ENCODE measurements at places on chromosomes 5 and 9. TPM values are rescaled to one million over a fixed set of nuclear protein-coding genes. Genes with fewer than 3 reads are reported as not detected.

DNA sequence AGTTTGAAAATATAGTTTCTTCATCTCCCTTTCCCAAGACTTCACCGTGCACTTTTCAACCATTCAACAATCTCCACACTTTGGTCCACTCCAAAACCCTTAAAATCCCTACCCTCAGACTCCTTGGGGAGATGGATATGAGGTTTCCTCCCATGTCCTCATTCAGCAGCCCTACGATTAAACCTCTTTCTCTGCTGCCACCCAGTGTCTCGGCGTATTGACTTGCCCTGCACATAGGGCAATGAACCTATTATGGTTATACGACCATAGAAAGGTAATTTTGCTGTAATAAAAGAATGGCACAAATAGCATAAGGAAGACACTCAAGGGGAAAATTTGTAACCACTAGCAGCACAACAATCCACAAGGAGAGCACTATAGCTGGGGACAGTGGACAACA, 803.5 kb downstream of the TLE1 start:
- no peaks in the 10 kb centered on the region for H3K4me1 ChIP-seq
- H3K27me3 ChIP-seq: no peaks in the 10 kb centered on the region
- H3K36me3 ChIP-seq: no peaks in the 10 kb centered on the region
- no peak overlapping the region for H3K4me3 ChIP-seq

CXXC5 gene
- 43.1 TPM for total RNA-seq

DNA sequence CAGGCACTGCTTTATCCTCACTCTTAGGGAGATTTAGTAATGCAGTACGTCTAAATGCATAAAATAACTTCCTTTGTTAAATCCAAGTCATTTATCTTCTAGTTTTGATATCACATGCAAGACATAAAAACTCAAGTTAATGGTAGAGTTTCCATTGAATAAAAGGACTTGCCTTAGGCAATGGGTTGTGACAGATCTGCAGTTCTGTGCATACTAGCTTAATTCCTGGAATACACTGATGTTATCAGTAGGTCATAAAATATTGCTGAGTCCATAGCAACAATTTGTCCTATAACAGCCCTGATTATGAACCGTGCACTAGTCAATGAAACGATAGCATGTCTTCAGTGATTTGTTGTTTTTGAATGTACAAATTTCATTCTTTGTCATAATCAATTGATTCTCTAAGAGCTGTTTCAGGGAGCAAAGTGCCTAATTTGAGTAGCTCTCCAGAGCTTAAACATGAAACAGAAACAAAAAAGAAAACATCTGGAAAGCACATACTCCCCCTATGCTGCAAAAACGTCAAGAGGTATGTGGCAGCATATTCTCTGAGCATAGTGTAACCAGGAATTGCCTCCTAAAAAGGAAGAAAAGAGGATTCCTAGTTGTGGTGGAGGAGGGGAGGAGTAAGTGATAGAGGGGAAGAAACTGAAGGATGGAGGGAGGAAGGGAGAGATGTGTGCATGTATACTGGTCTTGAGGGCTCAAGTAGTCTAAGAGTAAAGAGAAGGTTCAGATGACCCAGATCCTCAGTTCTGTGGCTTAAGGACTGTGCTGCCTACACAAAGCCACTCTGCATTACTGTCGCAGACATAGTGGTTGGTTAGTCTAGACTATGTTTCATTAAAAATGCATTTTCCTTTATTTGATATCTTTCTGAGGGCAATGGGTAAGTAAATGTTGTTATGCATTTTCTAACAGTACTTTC, 589.2 kb downstream of the PRR16 start:
- H3K4me1 ChIP-seq: no peaks in the 10 kb centered on the region
- H3K36me3 ChIP-seq: no peaks in the 10 kb centered on the region
- no peak overlapping the region for H3K4me3 ChIP-seq
- H3K27ac ChIP-seq: no peak overlapping the region
- DNase-seq: no peak

GRCh38 chr9:15182101-15182551, 124.9 kb downstream of the TTC39B start:
- H3K27ac ChIP-seq: no peak overlapping the region
- no peaks in the 10 kb centered on the region for H3K27me3 ChIP-seq
- no peak for DNase-seq
- H3K4me3 ChIP-seq: no peak overlapping the region
- no peaks in the 10 kb centered on the region for H3K36me3 ChIP-seq

DNA sequence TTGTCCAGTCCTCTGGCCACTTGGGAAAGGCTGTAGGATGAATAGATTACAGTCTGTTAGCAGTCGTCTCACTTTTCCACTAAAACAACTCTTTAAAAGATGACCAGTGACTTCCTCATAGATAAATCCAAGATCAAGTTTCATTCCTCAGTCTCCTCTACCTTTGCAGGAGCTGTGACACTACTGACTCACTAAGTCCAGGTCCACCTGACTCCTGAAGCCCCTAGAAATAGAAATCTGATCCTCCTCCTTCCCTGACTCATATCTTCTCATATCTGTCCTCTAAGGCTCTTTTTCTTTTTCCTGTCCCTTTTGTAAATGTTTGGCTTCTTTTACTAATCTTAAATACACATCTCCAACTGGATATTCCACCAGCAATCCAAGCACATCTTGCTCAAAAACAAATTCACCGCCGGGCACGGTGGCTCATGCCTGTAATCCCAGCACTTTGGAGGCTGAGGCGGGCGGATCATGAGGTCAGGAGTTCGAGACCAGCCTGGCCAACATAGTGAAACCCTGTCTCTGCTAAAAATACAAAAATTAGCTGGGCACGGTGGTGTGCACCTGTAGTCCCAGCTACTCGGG, 2.6 kb downstream of the CCDC125 start:
- no peaks in the 10 kb centered on the region for H3K27me3 ChIP-seq
- DNase-seq: no peak
- no peak overlapping the region for H3K4me3 ChIP-seq
- peaks cover 41% of the 10 kb centered on the region for H3K4me1 ChIP-seq
- H3K36me3 ChIP-seq: no peaks in the 10 kb centered on the region

FBN2 gene
- 0.42 TPM for total RNA-seq

DNA sequence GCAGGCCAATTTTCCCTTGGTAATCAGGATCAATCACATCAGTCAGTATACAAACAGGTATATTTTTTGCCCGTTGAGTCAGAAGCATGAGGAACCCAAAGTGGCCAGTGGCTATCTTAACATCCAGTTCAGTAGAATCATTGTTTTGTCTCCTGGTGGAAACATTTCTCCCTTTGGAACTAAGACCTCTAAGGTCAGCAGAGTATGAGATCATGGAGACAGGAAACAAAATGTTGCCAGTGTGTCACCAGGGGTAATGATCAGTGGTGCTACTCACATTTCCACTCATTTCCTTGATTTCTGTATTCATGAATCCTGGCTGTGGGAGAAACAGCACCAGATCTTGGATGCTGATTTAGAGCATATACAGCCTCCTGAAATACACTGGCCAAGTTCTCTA, 553.0 kb downstream of the CSNK1G3 start:
- no peak for DNase-seq
- H3K4me3 ChIP-seq: no peak overlapping the region
- H3K27me3 ChIP-seq: no peaks in the 10 kb centered on the region
- no peaks in the 10 kb centered on the region for H3K4me1 ChIP-seq
- no peaks in the 10 kb centered on the region for H3K36me3 ChIP-seq

DNA sequence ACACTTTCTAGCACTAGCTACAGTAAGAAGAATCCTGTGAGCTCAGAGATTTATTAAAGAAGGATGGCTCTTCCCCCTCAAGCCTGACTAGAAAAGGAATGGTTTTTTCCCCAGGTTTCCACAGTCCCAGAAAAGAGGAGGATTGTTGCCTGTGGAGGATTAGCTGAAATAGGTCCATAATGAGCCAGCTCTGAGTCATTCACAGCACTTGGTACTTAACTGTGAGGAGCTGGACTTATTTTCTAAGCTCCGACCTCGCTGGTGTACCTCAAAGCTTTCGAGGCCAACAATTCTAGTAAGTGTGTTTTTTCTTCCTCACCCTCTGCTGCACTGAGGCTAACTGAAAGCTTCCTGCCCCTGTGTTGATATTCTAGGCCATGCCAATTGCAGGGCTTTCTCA, 222.5 kb upstream of the IL12B start:
- H3K36me3 ChIP-seq: no peaks in the 10 kb centered on the region
- H3K4me3 ChIP-seq: no peak overlapping the region
- no peak overlapping the region for H3K27ac ChIP-seq
- no peak for DNase-seq

NOTCH1 gene
- 36.2 TPM for total RNA-seq

- DNase-seq: no peak
- no peak overlapping the region for H3K4me3 ChIP-seq
- no peaks in the 10 kb centered on the region for H3K36me3 ChIP-seq
- no peak overlapping the region for H3K27ac ChIP-seq
- no peaks in the 10 kb centered on the region for H3K27me3 ChIP-seq
Observed at GRCh38 chr9:36791222-36791950, 218.7 kb downstream of the MELK start.

DNA sequence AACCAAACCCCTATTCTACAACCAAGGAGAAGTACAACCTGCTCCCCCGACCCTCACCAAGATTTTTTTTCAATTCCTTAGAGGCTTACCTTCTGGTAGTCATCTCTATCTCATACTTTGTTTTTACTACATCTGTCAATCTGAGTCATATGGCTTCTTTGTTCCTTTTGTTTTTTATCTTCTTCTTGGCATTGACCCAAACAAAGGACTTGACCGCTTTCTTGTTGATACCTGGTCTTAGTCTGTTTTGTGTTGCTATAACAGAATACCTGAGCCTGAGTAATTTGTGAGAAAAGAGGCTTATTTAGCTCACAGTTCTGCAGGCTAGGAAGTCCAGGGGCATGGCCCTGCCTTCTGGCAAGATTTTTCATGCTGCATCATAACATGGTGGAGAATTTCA, 352.7 kb downstream of the MLLT3 start:
- H3K4me3 ChIP-seq: no peak overlapping the region
- DNase-seq: no peak
- H3K36me3 ChIP-seq: no peaks in the 10 kb centered on the region
- 0 out of 2 replicates have a peak, but pooled peaks cover 5% of the 10 kb centered on the region for H3K27me3 ChIP-seq

- H3K36me3 ChIP-seq: no peaks in the 10 kb centered on the region
- no peak overlapping the region for H3K4me3 ChIP-seq
- H3K27ac ChIP-seq: no peak overlapping the region
- no peak for DNase-seq
Observed at GRCh38 chr5:176369934-176370711, 4.8 kb downstream of the ARL10 start.

- no peak overlapping the region for H3K27ac ChIP-seq
- no peak overlapping the region for H3K4me3 ChIP-seq
- no peaks in the 10 kb centered on the region for H3K36me3 ChIP-seq
- no peaks in the 10 kb centered on the region for H3K4me1 ChIP-seq
- peaks cover 28% of the 10 kb centered on the region for H3K27me3 ChIP-seq
- no peak for DNase-seq
Observed at GRCh38 chr5:170731052-170731451, 52.5 kb upstream of the GABRP start.

GRCh38 chr9:69137311-69137710, 36.8 kb upstream of the TJP2 start:
- H3K4me1 ChIP-seq: no peaks in the 10 kb centered on the region
- no peaks in the 10 kb centered on the region for H3K27me3 ChIP-seq
- no peak for DNase-seq
- H3K4me3 ChIP-seq: no peak overlapping the region
- H3K36me3 ChIP-seq: no peaks in the 10 kb centered on the region

- no peaks in the 10 kb centered on the region for H3K27me3 ChIP-seq
- DNase-seq: no peak
- H3K4me1 ChIP-seq: peaks cover 18% of the 10 kb centered on the region
Observed at GRCh38 chr5:150487199-150488061, 20.5 kb upstream of the NDST1 start.

DNA sequence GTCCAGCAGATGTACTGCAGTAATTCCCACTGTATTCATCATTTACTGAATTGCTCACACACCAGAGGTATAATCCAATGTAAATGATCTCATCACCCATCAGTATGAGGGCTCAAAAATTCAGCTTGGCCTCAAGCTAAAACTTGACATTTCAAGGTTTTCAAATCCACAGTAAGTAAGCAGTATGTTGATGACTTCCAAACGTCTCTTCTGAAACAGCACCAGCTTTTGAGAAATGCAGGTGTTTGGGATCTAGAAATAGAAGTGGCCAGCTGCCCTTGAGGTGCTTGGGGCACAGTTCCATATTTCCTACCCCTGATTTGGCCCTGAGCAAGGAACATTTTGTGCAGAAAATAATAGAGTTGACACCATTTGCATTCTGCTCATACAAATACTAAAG, 388.0 kb upstream of the TUSC1 start:
- H3K36me3 ChIP-seq: no peaks in the 10 kb centered on the region
- no peak overlapping the region for H3K4me3 ChIP-seq
- DNase-seq: no peak
- no peaks in the 10 kb centered on the region for H3K27me3 ChIP-seq
- H3K27ac ChIP-seq: no peak overlapping the region

DNA sequence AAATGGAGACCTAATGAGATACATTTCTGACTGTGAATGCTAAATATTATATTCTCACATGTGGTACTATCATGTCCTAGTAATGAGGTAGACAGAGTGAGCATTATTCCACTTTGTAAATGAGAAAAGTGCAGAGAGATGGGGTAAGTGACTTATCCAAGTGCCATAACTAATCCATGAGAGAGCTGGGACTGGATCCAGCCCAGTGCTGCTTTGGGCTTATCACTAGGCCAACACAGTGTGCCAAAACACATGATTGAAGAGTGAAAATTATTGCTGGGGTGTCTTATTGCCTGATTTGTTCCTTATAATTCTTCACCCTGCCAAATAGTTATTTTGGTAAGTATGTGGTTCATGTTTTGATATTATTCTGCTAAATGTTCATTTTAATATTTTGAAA, 442.2 kb upstream of the GRAMD2B start:
- H3K4me1 ChIP-seq: no peaks in the 10 kb centered on the region
- H3K27me3 ChIP-seq: no peaks in the 10 kb centered on the region
- H3K36me3 ChIP-seq: no peaks in the 10 kb centered on the region
- no peak for DNase-seq
- no peak overlapping the region for H3K27ac ChIP-seq

DNA sequence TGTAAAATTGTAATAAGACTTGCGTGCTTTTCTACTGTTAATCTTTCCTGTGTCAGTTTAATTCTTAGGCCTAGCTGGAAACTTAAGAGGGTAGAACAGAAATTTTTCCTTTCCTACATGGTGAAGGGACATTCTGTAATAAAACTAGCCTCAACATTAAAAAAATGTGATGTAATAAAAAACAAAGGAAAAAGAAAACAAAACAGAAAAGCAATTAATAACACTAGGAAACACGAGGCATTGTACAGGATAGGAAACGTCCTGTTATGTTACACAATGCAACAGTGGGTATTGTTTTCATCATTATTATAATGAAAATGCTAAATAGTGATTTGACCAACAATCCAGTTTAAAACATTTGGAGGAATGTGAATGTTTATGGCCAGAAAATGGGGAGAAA, 47.8 kb downstream of the FXN start:
- H3K4me3 ChIP-seq: no peak overlapping the region
- H3K4me1 ChIP-seq: no peaks in the 10 kb centered on the region
- no peak for DNase-seq
- no peaks in the 10 kb centered on the region for H3K36me3 ChIP-seq
- no peak overlapping the region for H3K27ac ChIP-seq
- no peaks in the 10 kb centered on the region for H3K27me3 ChIP-seq

ZDHHC11B gene
- total RNA-seq: 3.8 TPM

- DNase-seq: no peak
- H3K27ac ChIP-seq: no peak overlapping the region
- H3K4me1 ChIP-seq: peaks cover 24% of the 10 kb centered on the region
- H3K36me3 ChIP-seq: no peaks in the 10 kb centered on the region
Observed at GRCh38 chr5:149616727-149617285, 35.5 kb downstream of the ARHGEF37 start.

HRCT1 gene
- total RNA-seq: 0.32 TPM

GRCh38 chr5:18023986-18024385, 389.7 kb downstream of the TAF11L14 start:
- no peak for DNase-seq
- no peaks in the 10 kb centered on the region for H3K36me3 ChIP-seq
- no peak overlapping the region for H3K4me3 ChIP-seq

All from HCT116 (cell line).